SJCRH30 (cell line): ENCODE measurements at places on chromosomes 7 and 10. TPM values are rescaled to one million over a fixed set of nuclear protein-coding genes. Genes with fewer than 3 reads are reported as not detected.

GRCh38 chr7:1151653-1152425 lies 8.2 kb downstream of the ZFAND2A start:
- DNase-seq = no peak

DNA sequence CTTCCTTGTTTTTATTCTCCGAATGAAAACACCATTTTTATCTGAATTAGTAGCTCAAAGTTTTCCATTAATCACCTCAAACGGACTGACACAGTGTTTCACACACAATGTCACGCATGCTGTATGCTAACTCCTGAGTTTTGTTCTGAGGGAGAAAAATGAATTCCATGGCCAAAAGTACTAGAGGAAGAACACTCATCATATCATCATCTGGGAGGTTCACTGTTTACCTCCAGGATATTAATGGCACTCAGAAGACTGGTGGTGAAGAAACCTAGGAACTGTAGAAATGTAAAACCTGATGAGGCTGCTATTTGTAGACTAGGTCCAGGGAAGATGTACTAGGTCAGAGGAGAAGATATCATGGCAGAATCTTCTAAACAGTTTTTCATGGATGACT lies 395.6 kb upstream of the ETV1 start:
- DNase-seq = no peak

DNA sequence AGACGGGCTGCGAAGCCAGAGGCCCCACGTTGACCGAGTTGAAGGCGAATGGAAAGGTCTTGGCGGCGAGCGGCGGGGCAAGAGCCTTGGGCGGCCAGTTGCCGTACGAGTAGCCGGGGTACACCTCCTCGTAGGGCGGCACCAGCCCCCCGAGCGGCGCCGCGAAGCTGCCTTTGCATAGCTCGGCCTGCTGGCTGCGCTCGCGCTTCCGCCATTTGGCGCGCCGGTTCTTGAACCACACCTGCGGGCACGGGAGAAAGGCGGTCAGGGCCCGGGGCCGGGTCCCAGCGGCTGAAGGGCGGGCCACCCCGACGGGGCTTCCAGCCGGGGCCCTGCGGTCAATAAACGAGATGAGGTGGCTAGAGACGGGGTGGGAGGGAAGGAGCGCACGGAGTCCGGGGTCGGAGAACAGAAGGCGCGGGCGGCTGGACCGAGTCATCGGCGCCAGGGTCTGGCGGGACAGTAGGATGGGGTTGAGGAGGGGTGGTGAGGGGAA lies 4.8 kb downstream of the ELOVL3 start:
- DNase-seq = no peak

Gene LIPF
- not detected in 2 replicates for total RNA-seq

DNA sequence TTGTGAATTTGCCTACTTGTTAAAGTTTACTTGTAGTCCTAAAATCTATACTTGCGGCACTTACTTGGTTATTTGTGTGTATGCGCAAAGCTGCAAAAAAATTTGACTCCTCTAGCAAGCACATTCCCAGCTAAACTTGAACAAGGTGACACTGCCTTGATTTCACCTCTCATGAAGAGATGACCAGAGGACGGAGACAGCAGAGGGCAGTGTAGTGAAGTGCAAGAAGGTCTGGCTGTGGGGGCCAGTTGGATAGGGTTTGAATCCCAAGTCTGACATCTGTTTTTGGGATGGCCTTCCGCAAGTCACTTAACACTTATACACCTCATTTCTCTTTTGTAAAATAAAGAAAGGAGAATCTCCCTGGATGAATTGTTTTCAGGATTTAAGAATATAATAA lies 15.7 kb downstream of the SLK start:
- peak; percentile 32 for DNase-seq

- DNase-seq = no peak
These were observed 818 bp upstream of the SUPV3L1 start for GRCh38 chr10:69179089-69179742.

GRCh38 chr10:33871061-33871956 lies 536.8 kb upstream of the NRP1 start:
- DNase-seq = no peak

DNA sequence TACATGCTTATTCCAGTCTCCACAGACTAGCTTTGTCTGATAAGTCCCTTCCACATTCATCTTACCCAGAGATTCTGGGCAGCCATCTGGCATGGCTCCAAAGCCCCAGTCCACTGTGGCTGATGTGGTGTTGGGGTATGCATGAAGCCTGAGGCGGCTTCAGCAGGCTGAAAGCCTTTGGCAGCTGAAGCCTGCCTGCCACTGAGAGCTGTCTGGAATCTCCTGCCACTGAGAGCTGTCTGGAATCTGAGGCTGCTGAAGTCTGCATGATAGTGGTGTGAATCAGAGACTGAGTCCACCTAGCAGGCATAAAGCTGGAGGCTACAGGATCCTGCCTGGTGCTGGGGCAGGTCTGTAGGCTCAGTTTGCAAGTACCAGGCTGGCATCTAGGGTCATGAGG lies 87.1 kb downstream of the DYNC1I1 start:
- DNase-seq = peak; percentile 98

DNA sequence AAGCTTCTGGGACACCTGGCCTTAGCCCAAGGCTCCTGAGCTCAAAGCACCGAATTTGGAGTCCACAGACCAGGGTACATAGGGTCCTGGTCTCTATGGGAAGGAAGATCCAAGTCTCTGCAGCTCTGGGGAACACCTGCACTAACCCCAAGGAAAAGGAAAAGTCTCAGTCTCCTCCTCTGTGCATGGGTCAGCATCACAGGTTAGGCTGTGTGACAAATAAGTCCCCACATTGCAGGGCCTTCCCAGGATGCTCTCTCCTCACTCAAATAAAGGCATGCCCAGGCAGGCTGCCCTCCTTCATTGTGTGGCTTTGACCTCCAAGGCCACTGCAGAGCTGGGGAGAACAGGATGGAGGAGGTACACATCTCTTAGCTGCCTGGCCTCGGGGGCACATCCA lies 121.0 kb upstream of the ZMIZ1 start:
- DNase-seq = no peak

DNA sequence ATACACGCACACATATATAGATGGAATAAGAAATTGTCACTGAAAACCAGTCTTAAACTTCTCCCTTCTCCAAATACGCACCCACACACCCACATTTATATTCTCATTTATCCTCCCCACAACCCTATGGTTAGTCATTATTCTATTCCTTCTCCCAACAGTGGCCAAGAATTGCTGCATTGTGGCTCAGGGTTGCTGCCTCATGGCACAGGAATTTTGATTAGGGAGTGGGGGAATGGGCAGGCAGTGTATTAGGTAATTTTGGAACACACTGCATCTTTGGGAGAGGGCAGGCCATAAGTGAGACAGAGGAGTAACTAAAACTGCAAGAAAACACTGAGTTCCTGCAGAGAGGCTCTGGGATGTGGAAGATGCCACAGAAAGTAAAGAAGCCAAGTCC lies 35.7 kb downstream of the NAPEPLD start:
- DNase-seq = peak; percentile 36

- no peak for DNase-seq
These were observed 285.2 kb upstream of the KLF6 start for GRCh38 chr10:4070184-4070583.
